MCF 10A (cell line): ENCODE measurements at places on chromosomes 6 and 20. TPM values are rescaled to one million over a fixed set of nuclear protein-coding genes. Genes with fewer than 3 reads are reported as not detected.

DNA sequence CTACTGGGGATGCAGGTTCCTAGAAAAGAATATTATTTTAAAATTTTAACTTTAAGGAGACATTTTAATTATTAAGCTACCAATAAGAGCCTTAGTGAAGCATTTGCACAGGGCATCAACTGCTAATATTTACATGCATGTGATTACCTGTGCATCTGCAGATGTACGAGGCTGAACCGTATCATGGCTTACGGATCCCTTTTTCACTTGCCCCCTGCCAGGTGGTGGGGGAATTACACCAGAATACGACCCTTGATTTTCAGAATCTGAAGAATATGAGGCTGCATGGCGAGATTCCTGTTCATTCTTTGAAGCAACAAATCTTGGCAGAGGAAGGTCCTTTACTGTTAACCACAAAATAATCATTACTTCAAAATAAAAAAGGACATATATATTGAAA, 42.7 kb downstream of the REPS1 start:
- H3K27me3 ChIP-seq, result no peaks in the 10 kb centered on the region
- H3K36me3 ChIP-seq, result peaks cover 19% of the 10 kb centered on the region
- H3K4me3 ChIP-seq, result no peak overlapping the region
- DNase-seq, result no peak

- H3K4me1 ChIP-seq, result no peaks in the 10 kb centered on the region
- no peak overlapping the region for H3K4me3 ChIP-seq
- DNase-seq, result no peak
These were observed 13.8 kb downstream of the BMP7 start for GRCh38 chr20:57252559-57253162.

GRCh38 chr6:40948570-40948969, 90.5 kb downstream of the UNC5CL start:
- no peaks in the 10 kb centered on the region for H3K27me3 ChIP-seq
- no peak for DNase-seq
- no peak overlapping the region for H3K4me3 ChIP-seq
- no peaks in the 10 kb centered on the region for H3K36me3 ChIP-seq
- peaks cover 26% of the 10 kb centered on the region for H3K4me1 ChIP-seq

- no peak overlapping the region for H3K27ac ChIP-seq
- H3K4me1 ChIP-seq, result peaks cover 7% of the 10 kb centered on the region
- peak; percentile 18 for DNase-seq
- no peak overlapping the region for H3K4me3 ChIP-seq
These were observed 363.2 kb upstream of the FLRT3 start for GRCh38 chr20:14700639-14700960.

DNA sequence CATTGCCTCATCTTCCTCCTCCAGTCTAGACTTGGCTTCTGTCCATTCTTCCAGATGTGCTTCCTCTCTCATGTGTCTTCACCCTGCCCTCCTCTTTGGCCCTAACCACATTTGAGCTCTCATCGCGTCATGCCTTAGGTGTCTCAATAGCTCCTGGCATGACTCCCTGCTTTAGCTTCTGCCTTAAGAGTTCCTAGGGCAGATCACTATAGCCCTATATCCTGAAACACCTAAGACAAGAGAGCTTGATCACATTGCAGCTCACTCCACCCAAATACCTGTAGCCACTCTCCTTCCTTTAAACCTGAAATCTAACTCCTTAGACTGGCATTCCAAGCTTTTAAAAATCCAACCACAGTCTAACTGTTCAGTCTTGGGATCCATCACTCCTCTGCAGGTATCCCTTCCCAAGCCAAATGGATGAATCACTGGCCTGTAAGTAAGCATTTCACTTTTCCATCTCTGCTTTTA, 69.0 kb upstream of the STXBP5 start:
- H3K27ac ChIP-seq, result peak overlapping the region; percentile 53
- no peak overlapping the region for H3K4me3 ChIP-seq
- peaks cover 18% of the 10 kb centered on the region for H3K4me1 ChIP-seq
- no peaks in the 10 kb centered on the region for H3K27me3 ChIP-seq

DNA sequence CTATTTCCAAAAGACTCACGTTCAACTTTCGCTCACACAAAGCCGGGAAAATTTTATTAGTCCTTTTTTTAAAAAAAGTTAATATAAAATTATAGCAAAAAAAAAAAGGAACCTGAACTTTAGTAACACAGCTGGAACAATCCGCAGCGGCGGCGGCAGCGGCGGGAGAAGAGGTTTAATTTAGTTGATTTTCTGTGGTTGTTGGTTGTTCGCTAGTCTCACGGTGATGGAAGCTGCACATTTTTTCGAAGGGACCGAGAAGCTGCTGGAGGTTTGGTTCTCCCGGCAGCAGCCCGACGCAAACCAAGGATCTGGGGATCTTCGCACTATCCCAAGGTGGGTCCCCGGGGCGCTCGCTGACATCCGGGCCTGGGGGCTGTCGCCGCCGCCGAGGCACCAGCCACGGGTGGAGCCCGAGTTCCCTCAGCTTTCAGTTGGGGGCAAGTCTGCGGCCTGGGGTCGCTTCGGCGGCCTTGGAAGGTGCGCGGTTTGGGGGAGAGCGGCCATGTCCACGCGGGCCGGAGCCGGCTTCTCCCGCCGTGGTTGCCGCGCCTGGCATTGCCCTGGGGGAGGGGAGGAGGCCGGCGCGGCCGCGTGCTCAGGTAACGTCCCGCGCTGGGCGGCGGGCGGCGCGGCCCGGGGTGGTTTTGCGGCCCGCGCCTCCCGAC, 429 bp downstream of the AMD1 start:
- H3K4me3 ChIP-seq, result peak overlapping the region; percentile 96
- peaks cover 22% of the 10 kb centered on the region for H3K4me1 ChIP-seq
- no peaks in the 10 kb centered on the region for H3K27me3 ChIP-seq
- H3K27ac ChIP-seq, result peak overlapping the region; percentile 97
- peaks cover 13% of the 10 kb centered on the region for H3K36me3 ChIP-seq
- peak; percentile 42 for DNase-seq

DNA sequence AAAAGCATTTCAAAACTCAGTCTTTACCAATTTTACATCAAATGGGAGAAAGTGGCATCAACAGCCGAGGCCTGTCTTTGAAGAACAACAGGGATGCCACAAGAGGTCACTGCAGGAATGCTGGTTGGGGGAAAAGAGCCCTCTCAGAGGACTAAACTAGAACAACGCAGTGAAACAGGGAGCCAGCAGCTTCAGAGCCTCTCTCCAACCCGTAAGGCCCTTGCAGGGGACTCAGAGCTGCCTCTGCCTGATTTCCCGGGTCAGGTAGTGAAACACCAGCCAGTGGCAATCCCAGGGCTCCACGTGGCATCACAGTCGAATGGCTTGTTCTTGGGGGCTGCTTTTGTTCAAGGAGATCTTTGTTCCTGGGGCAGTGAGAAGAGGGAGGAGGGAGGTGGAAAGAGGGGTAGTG, 55.0 kb upstream of the KCNK16 start:
- peak; percentile 73 for DNase-seq
- no peaks in the 10 kb centered on the region for H3K36me3 ChIP-seq
- H3K27ac ChIP-seq, result no peak overlapping the region
- no peaks in the 10 kb centered on the region for H3K27me3 ChIP-seq

- no peaks in the 10 kb centered on the region for H3K4me1 ChIP-seq
- H3K27me3 ChIP-seq, result peaks cover 7% of the 10 kb centered on the region
- H3K27ac ChIP-seq, result no peak overlapping the region
- no peak for DNase-seq
- no peak overlapping the region for H3K4me3 ChIP-seq
These were observed 129.4 kb upstream of the AFDN start for GRCh38 chr6:167697316-167697715.

DNA sequence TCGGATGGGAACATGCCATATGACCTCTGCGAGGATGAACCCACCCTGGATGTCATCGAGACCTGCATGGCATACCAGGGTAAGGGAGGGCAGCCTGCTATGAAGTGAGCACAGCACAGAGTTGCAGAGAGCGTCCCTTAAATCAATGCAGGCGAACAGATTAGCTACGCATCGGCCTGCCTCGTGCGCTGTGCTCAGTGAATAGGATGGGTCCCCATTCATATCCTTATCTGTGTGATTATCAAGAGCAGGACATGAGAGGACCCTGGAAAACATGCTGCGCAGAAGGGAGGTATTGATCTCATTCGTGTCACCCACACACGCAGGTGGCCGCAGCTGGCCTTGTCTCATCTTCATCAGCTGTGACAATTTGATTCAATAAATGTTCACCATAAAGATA, 25.6 kb upstream of the FAM83D start:
- H3K36me3 ChIP-seq, result no peaks in the 10 kb centered on the region
- peaks cover 59% of the 10 kb centered on the region for H3K27me3 ChIP-seq
- H3K4me3 ChIP-seq, result no peak overlapping the region
- H3K4me1 ChIP-seq, result no peaks in the 10 kb centered on the region
- no peak for DNase-seq

DNA sequence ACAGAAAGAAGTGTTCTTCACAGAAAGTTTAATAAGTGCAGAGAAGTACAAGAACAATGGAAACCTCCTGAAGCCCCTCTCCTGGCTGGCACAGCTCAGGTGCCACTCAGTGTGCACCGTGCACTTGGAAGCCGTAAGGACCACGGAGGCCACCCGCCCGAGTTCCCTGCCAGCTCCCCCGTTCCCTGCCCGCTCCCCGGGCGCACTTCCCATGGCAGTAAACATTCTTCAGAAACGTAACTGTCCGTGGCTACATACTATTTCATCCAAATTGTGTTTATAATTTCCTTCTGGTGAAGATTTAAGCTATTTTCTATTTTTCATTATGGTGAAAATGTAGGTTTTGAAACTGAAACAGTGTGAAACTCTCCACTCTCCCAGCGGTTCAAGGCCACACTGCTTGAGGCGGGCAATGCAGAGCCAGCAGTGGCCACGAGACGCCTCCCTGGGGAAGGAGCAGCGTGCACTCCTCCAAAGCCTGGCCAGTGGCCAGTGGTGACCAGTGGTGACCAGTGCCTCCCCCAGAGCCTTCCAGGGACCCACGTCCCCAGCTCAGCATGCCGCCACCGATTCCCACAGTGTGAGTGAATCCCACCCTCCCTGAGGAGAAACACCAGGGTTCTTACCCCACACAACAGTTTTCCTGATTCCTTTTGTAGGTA, 46.4 kb downstream of the TAF4 start:
- H3K4me1 ChIP-seq, result no peaks in the 10 kb centered on the region
- no peak overlapping the region for H3K27ac ChIP-seq
- no peaks in the 10 kb centered on the region for H3K36me3 ChIP-seq
- DNase-seq, result no peak

Gene BPIFB2
- total RNA-seq, result not detected in 2 replicates

DNA sequence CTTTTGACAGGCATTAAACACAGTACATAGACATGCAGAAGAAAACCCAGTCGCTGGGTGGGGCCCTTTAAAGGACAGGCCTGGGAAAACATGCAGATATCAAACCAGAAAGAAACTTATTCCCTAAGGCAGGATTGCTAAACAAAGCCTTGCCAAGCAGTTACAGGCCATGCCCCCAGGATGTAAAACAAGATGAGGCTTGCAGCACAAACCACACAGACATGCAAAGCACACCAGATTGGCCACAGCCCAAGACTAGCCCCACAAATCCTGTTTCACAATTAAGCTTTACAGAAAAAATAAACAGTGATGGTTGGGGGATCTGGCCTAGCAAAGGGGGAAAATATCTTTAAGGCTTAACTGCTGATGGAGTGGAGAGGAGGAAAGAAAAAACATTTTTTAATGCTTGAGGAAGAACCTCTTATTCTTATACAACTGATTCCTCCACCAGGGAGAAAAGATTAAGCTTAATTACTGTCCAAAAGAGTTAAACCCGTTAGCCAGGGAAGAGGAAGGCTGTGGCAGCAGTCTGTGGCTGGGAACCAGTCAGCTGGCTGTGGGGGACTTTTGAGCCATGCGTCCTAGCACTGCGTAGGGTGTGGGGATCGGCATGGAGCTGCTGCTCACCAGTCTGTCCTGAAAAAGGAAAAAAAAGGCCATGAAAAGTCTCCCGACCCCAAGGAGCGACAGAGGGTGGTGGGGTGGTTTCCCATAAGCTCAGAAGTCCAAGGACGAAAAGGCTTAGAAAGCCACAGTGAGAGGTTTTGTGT, 28.4 kb downstream of the COL19A1 start:
- H3K4me1 ChIP-seq, result peaks cover 7% of the 10 kb centered on the region
- peaks cover 30% of the 10 kb centered on the region for H3K27me3 ChIP-seq
- H3K4me3 ChIP-seq, result no peak overlapping the region
- DNase-seq, result peak; percentile 87

Gene GSTA3
- total RNA-seq, result not detected in 2 replicates

Gene PI3
- total RNA-seq, result 1.0 and 2.8 TPM in 2 replicates

GRCh38 chr6:83884523-83884922, 25.0 kb downstream of the CYB5R4 start:
- H3K4me1 ChIP-seq, result peaks cover 9% of the 10 kb centered on the region
- peak; percentile 52 for DNase-seq
- no peak overlapping the region for H3K4me3 ChIP-seq
- no peaks in the 10 kb centered on the region for H3K27me3 ChIP-seq
- peak overlapping the region; percentile 3 for H3K27ac ChIP-seq
- peaks cover 4% of the 10 kb centered on the region for H3K36me3 ChIP-seq

DNA sequence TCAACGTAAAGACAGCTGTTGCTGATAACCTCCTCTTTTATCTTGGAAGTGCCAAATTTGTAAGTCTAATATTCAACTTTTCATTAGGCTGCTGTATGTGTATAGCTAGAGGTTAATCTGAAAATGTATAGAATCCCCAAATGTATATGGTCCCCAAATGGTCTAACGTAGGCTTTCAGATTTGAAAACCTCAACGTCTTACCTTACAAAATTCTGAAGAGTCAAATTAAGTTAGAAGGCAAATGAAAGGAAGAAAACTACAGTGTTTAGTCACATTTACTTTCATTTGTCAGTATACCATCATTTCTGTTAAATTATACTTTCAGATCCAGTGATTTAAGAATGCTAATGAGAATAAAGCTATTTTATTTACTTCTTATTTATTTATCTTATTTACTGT, 256.9 kb downstream of the ARHGAP18 start:
- no peak overlapping the region for H3K27ac ChIP-seq
- no peaks in the 10 kb centered on the region for H3K36me3 ChIP-seq
- no peaks in the 10 kb centered on the region for H3K4me1 ChIP-seq
- DNase-seq, result no peak
- no peaks in the 10 kb centered on the region for H3K27me3 ChIP-seq

Gene AVP
- not detected in 2 replicates for total RNA-seq

GRCh38 chr6:143695130-143695968, 17.6 kb downstream of the PHACTR2 start:
- DNase-seq, result no peak
- H3K36me3 ChIP-seq, result no peaks in the 10 kb centered on the region

Gene TEAD3
- total RNA-seq, result 11.1 and 13.3 TPM in 2 replicates

DNA sequence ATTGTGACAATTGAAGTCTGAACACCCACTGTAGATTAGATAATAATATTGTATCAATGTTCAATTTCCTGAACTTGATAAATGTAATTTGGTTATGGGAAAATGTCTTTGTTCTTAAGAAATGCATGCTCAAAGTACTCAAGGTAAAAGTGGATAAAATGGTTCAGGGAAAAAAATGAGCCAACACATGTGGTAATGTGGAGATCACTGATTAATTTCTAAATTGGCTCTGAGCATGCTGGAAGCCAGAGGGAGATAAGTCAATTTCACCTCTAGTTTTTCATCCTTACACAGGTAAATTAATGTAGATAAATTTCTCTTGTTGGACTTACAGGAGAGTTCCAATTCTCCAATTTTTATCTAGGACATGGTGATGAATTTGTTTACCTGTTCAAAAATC, 8.0 kb upstream of the COMMD7 start:
- H3K27me3 ChIP-seq, result no peaks in the 10 kb centered on the region
- H3K4me1 ChIP-seq, result peaks cover 10% of the 10 kb centered on the region
- DNase-seq, result no peak
- H3K27ac ChIP-seq, result no peak overlapping the region
- H3K36me3 ChIP-seq, result no peaks in the 10 kb centered on the region
- H3K4me3 ChIP-seq, result no peak overlapping the region
